ENCODE measurements at places on chromosomes 1 and 21. TPM values are rescaled to one million over a fixed set of nuclear protein-coding genes. Genes with fewer than 3 reads are reported as not detected.

The NTNG1 gene
- total RNA-seq, result 1.3 TPM

The SLC26A9 gene
- total RNA-seq, result 0.16 TPM

The OR2T11 gene
- not detected for total RNA-seq

The CD101 gene
- total RNA-seq, result 4.3 TPM

- no peak for DNase-seq
Observed at GRCh38 chr1:71908871-71909390, 373.4 kb downstream of the NEGR1 start.

DNA sequence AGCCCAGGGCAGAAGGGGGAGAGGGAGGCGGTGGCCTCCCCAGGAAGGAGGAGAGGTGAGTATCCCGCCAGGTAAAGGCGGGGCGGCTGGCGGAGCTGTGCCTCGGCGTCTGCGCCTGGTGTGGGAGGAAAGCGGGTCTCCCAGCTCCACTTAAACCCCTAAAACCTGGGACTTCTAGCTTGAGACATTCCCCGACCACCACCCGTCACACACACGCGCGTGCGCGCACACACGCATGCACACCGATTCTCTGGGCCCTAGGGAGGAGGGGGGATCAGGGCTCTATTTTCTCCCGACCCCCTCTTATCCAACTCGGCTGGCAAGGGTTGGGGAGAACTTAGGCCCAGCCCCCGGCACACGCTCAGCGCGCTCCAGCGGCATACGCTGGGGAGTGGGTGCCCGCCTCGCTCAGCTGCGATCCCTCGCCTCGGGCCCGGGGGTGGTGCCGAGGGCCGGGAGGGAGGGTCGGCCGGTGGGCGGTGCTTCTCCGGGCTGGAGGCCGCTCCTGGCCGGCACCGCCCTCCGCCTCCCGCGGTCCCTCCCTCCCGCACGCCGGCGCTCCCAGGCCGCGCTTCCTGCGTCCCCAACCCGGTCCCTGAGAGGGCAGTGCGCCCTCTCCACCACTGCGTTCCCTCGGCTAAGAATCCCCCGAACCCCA is at the start of gene TMEM51:
TMEM51 (plus strand) TSS at position 564 of the 658 bp plus-strand sequence. CDS start 61,341 bp downstream, outside the sequence.
- peak; percentile 71 for DNase-seq

DNA sequence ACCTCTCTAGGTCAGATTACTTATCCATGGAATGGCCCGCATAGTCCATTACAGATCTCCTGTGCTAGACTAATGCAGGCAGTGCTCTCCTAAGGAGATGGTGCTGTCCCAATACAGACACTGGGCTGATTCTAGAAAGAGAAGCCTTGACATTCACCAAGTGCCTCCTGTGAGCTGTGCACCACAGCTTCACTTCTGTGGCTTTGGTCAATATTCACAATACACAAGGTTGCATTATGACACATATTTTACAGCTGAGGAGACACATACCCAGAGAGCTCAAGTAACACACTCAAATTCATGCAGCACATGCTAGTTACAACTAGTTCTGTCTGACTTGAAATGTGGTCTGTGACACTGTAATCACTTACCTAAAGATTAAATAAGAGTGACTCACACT is 59.4 kb upstream of the LRRC8B start:
- no peak for DNase-seq

The LMOD1 gene
- 0.19 TPM for total RNA-seq

The SHISAL2A gene
- total RNA-seq, result 0.65 TPM

The LCE3C gene
- not detected for total RNA-seq

DNA sequence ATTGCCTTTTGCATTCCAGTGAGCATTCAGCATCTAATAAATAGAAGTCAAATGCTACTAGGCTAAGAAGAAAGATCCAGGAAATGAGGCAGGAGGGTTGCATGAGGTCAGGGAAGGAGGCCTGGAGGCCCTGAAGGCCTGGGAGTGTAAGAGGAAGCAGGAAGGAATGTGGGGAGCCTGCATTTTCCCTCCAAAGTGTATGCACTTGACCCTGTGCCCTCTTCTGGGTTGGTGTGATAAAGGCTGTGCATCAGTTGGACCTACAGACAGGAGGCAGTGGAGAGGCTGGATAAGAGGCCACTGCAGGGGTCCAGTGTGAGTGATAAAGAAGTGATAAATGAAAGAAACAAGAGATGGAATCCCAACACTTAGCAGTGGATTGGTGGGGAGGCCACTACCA is 20.4 kb downstream of the KIAA1614 start:
- DNase-seq, result no peak

All from neural crest cell (in vitro differentiated cells).